ENCODE measurements at places on chromosomes 7 and 10. TPM values are rescaled to one million over a fixed set of nuclear protein-coding genes. Genes with fewer than 3 reads are reported as not detected.

PNLIP gene
- not detected for total RNA-seq

FGFR2 gene
- 2.6 TPM for total RNA-seq

SLC26A3 gene
- 0.08 TPM for total RNA-seq

C7orf57 gene
- not detected for total RNA-seq

GNAI1 gene
- total RNA-seq = 5.7 TPM

PRSS1 gene
- not detected for total RNA-seq

HTR7 gene
- total RNA-seq = not detected

GIMAP2 gene
- 1.4 TPM for total RNA-seq

DNA sequence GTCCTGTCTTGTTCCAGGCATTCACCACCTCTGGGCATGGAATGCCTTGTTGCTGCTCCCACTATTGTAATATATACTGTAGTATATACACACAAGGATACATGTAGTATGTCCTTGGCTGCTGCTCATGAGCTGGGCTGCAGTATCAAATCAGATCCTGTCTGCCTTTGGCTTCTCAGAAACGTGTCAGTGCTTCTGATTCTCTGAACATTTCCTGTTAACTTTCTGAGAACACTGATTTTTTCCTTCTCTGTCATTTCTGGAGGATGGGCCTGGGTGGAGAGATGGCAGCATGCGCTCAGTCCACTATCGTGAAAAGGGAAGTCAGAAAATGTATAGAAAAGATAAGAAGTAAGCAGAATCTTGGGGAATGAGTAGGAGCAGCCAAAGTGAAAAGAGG lies 12.2 kb downstream of the SFTPA2 start:
- H3K4me1 ChIP-seq = no peaks in the 10 kb centered on the region
- H3K27ac ChIP-seq = no peak overlapping the region
- H3K27me3 ChIP-seq = peaks cover 2% of the 10 kb centered on the region
- no peak overlapping the region for H3K4me3 ChIP-seq
- H3K36me3 ChIP-seq = no peaks in the 10 kb centered on the region

GRCh38 chr7:105196473-105196872 lies 182.5 kb downstream of the KMT2E start:
- H3K36me3 ChIP-seq = peaks cover 7% of the 10 kb centered on the region
- H3K27ac ChIP-seq = no peak overlapping the region
- peak; percentile 68 for DNase-seq
- H3K4me1 ChIP-seq = peaks cover 44% of the 10 kb centered on the region
- H3K27me3 ChIP-seq = no peaks in the 10 kb centered on the region

DNA sequence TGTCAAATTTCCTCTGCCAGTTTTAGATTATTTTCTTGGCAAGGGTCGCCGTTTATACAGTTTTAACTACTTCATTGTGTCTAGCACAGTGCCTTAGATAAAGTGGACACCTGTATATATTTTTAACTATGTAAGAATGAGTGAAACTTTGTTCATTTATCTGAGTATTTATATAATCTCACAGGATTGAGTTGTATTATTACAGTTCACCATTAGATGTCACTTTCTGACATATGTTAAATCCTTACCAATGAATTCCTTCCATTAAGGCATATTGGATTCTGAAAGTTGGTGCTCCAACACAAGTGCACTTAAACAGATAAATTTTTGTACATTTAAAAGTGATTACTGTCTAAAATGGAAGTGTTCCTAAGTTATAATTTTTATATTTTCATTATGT lies 43.0 kb downstream of the ZMYND11 start:
- H3K27ac ChIP-seq = no peak overlapping the region
- DNase-seq = peak; percentile 14
- H3K4me3 ChIP-seq = no peak overlapping the region
- no peaks in the 10 kb centered on the region for H3K27me3 ChIP-seq

GRCh38 chr7:80185571-80185970 lies 50.9 kb downstream of the GNAI1 start:
- H3K27me3 ChIP-seq = no peaks in the 10 kb centered on the region
- H3K4me3 ChIP-seq = no peak overlapping the region
- DNase-seq = no peak
- no peak overlapping the region for H3K27ac ChIP-seq
- peaks cover 8% of the 10 kb centered on the region for H3K4me1 ChIP-seq
- no peaks in the 10 kb centered on the region for H3K36me3 ChIP-seq

- DNase-seq = no peak
- no peaks in the 10 kb centered on the region for H3K36me3 ChIP-seq
- H3K4me1 ChIP-seq = no peaks in the 10 kb centered on the region
- no peaks in the 10 kb centered on the region for H3K27me3 ChIP-seq
Observed at GRCh38 chr10:106577266-106577665, 587.2 kb downstream of the SORCS1 start.

GRCh38 chr10:19499291-19499770 lies 316.9 kb upstream of the PLXDC2 start:
- H3K4me1 ChIP-seq = no peaks in the 10 kb centered on the region
- peaks cover 3% of the 10 kb centered on the region for H3K36me3 ChIP-seq
- H3K27me3 ChIP-seq = no peaks in the 10 kb centered on the region
- no peak overlapping the region for H3K27ac ChIP-seq
- no peak overlapping the region for H3K4me3 ChIP-seq

- no peak for DNase-seq
- no peak overlapping the region for H3K4me3 ChIP-seq
- H3K36me3 ChIP-seq = no peaks in the 10 kb centered on the region
- no peaks in the 10 kb centered on the region for H3K4me1 ChIP-seq
- no peaks in the 10 kb centered on the region for H3K27me3 ChIP-seq
- no peak overlapping the region for H3K27ac ChIP-seq
Observed at GRCh38 chr7:45414226-45414625, 159.9 kb upstream of the ADCY1 start.

GRCh38 chr7:14894826-14895225 lies 7.7 kb downstream of the DGKB start:
- no peak for DNase-seq
- no peaks in the 10 kb centered on the region for H3K4me1 ChIP-seq
- no peaks in the 10 kb centered on the region for H3K36me3 ChIP-seq
- H3K27ac ChIP-seq = no peak overlapping the region
- no peaks in the 10 kb centered on the region for H3K27me3 ChIP-seq

DNA sequence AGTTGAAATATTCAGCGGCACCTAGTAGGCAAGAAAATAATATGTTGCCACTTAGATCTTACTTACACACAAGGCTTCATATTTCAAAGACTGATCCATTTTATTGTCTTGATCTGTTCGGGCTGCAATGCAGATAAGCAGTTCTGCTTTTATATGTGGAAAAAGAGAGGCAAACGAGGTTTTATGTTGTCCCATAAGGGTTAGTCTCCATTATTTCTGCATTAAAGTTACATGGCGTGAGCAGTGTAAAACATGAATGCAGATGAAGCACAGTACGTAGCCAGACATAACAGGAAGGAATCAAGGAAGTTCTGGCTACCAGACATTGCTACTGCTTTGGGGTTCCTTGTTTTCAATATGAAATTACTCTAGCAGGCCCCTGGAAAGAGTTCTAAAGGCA lies 224.8 kb downstream of the BBS9 start:
- no peak overlapping the region for H3K4me3 ChIP-seq
- no peaks in the 10 kb centered on the region for H3K36me3 ChIP-seq
- no peaks in the 10 kb centered on the region for H3K4me1 ChIP-seq
- no peaks in the 10 kb centered on the region for H3K27me3 ChIP-seq
- DNase-seq = no peak

DNA sequence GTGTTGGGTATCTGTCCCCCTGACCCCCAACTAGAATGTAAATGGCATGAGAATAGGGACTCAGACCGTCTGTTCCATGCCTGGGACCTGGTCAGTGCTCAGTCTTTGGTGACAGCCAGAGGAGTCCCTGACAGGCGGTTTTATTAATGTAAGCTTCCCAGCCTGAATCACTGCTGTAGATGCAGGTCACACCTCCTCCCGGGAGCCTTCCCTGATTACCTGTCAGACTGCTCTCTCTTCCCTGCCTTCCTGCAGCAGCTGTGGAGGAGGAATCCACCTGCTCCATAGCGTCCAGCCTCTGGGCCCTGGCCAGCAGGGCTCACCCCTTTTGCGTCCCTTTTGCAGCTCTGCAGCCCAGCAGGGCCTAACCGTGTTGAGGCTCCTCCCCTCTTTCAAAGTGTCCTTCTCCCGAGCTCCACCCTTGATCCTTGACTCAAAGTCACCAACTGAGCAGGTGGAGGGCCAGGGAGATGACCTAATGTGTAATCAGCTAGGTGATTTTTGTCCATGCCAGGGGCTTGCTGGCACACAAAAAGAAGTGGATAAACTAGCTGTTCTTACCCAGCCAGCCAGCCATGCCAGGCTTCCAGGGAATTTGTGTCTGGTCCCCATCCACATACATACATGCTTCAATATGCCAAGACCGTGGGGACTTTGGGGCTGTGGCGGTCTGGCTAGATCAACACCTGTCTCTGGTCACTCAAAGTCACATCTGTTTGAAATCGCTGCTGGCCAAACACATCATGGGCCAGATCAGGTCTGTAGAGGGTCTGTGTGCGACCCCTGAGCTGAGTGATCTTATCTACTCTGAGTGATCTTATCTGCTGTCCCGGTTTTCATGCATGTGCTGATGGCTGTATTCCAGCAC lies 195.1 kb downstream of the CCDC3 start:
- no peaks in the 10 kb centered on the region for H3K4me1 ChIP-seq
- H3K27ac ChIP-seq = no peak overlapping the region
- H3K27me3 ChIP-seq = no peaks in the 10 kb centered on the region
- H3K4me3 ChIP-seq = no peak overlapping the region
- DNase-seq = no peak

- H3K4me3 ChIP-seq = no peak overlapping the region
- no peaks in the 10 kb centered on the region for H3K27me3 ChIP-seq
- no peaks in the 10 kb centered on the region for H3K36me3 ChIP-seq
Observed at GRCh38 chr7:43671521-43671920, 57.8 kb downstream of the COA1 start.

DNA sequence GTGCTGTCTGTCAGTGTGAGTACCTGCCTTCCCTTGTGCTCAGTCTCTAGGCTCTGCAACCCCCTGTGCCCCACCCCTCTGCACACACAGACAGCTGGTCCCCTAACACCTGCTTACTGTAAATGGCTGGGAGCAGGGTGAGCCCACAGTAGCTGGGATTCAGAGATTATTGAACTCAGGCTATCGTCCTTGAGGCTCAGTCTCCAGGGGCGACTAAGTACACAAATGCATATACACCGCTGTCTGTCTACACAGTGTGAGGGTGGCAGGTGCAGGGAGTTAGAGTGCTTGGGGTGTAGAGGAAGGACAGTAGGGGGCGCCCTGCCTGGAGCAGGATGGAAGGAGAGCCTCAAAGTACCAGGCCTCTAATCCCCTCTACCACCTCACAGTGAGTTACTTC lies 12.9 kb downstream of the UPP1 start:
- H3K36me3 ChIP-seq = peaks cover 17% of the 10 kb centered on the region
- no peaks in the 10 kb centered on the region for H3K27me3 ChIP-seq
- no peaks in the 10 kb centered on the region for H3K4me1 ChIP-seq

- no peak overlapping the region for H3K4me3 ChIP-seq
- no peak overlapping the region for H3K27ac ChIP-seq
- no peaks in the 10 kb centered on the region for H3K4me1 ChIP-seq
Observed at GRCh38 chr7:138186951-138187351, 110.7 kb downstream of the AKR1D1 start.

GRCh38 chr10:6114805-6115341 lies 26.0 kb downstream of the RBM17 start:
- no peak overlapping the region for H3K4me3 ChIP-seq
- no peaks in the 10 kb centered on the region for H3K27me3 ChIP-seq
- peaks cover 33% of the 10 kb centered on the region for H3K36me3 ChIP-seq
- DNase-seq = no peak

GRCh38 chr10:89458784-89459183 lies 44.4 kb downstream of the IFIT5 start:
- no peak overlapping the region for H3K4me3 ChIP-seq
- H3K36me3 ChIP-seq = no peaks in the 10 kb centered on the region
- no peaks in the 10 kb centered on the region for H3K27me3 ChIP-seq

DNA sequence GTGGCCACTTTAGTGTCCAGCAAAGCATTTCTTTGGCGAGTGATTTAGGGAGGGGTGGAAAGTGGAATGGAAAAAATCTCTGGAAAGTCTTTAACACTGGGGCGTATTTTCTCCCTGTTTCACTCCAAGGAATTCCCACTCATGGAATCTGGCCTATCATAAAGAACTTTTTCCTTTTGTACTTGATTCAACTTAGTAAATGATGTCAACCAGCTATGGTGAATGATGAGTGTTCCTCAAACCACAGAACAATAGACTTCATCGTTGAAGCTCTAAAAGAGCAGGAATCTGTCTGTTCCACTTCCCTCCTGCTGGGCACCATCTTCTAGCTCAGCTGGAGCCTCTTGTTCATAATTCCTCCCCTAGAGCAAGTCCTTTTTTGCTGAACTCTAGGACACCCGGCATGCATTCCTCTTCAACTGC lies 66.5 kb downstream of the EPDR1 start:
- no peak for DNase-seq
- H3K27me3 ChIP-seq = 0 out of 3 replicates have a peak, but pooled peaks cover 2% of the 10 kb centered on the region
- H3K4me3 ChIP-seq = no peak overlapping the region
- no peaks in the 10 kb centered on the region for H3K4me1 ChIP-seq
- no peak overlapping the region for H3K27ac ChIP-seq

DNA sequence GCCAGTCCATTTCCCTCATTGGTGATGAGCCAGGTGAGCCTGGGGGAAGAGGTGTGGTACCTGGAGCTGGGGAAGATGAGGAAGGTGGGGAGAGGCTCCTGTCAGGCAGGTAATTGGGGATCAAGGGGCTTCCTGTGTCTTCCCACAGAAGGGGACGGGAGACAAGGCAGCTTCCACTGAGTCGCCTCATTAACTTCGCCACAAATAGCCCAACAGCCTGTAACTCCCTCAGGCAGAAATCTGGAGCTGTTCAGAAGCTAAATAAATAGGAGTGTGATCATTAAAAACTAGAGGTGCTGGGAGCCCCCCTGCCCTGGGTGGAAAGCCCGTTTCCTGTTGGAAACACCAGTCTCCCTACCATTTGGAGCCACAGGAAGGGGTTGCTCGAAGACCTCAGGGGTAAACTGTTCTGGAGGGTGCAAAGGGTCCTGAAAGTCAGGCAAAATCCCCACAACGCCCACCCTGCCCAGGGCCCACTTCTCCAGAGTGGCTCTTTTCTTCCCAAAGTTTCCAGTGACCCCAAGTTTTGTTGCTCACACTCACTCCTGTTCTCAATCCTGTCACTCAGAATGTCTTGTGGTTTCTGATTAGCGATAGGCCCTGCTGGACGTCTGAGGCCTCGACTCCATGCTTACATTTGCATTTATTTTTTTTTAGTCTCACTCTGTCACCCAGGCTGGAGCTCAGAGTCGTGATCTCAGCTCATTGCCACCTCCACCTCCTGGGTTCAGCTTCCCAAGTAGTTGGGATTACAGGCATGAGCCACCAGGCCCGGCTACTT lies 25.7 kb downstream of the UNC5B start:
- H3K36me3 ChIP-seq = no peaks in the 10 kb centered on the region
- H3K27ac ChIP-seq = no peak overlapping the region
- H3K27me3 ChIP-seq = peaks cover 7% of the 10 kb centered on the region
- DNase-seq = no peak
- H3K4me3 ChIP-seq = no peak overlapping the region

- H3K4me3 ChIP-seq = no peak overlapping the region
- DNase-seq = peak; percentile 9
- peaks cover 2% of the 10 kb centered on the region for H3K4me1 ChIP-seq
- H3K36me3 ChIP-seq = no peaks in the 10 kb centered on the region
Observed at GRCh38 chr10:111481261-111481826, 404.5 kb downstream of the ADRA2A start.
